ENCODE measurements at places on chromosomes 4 and X.

DNA sequence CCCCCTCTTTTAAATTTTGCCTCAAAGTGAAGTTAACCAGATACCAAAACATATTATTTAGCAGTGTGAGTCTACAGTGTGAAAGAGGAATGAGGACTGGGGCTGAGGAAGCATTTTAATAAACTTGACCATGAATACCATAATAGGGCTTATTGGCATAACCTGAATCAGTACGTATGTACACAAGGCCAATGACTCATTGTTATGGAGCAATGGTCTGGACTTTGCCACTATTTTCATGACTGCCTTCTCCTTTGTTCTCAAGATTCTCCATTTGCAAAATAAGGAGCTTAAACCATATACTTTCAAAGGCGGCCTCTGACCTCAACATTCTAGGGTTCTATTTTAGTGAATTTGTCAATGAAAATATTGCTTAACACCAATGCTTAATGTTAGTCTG, 102.8 kb upstream of the OR13H1 start:
- no peak for DNase-seq

GRCh38 chrX:1835056-1835455, 220.2 kb downstream of the ASMT start:
- no peak for DNase-seq

DNA sequence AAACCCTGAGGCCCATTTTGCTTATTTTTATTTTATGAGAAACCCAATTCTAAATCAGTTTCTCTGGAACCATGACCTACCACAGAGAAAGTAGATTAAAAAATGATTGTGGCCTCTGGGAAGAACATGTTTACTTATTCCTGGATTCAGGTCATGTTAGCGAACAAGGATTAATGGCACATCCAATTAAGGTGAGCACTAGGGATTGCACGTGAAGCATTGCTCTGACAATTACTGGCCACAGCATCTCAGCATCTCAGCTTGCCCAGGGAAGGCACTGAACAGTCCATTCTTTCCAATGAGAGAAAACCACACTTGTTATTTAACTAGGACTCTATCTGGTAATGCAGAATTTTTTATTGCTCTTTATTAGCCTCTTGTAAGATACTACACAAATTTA, 119.8 kb downstream of the ZNF330 start:
- no peak for DNase-seq

- no peak for DNase-seq
These were observed 689.2 kb upstream of the SLIT2 start for GRCh38 chr4:19562456-19562855.

GRCh38 chr4:36917413-36917812, 327.1 kb upstream of the NWD2 start:
- no peak for DNase-seq

DNA sequence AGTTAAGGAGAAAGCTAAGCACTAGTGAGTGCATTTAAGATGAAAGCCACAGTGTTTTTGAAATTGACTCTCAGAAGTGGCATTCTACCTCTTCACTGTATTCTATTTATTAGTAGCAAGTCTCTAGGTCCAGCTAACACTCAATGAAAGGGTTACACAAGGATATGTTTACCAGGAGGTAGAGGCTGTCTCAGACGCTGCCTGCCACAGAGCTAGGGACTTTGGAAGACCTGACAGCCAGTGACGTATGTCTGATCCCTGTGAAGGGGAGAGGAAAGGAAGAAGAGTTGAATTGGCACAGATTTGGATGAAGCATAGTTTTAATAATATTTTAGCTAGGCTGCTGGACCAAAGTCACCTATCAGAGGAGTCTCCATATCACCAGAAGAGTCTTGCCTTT, 36.5 kb upstream of the KLHL2 start:
- DNase-seq = no peak

- no peak for DNase-seq
These were observed 280.6 kb upstream of the CLNK start for GRCh38 chr4:10965196-10965595.

DNA sequence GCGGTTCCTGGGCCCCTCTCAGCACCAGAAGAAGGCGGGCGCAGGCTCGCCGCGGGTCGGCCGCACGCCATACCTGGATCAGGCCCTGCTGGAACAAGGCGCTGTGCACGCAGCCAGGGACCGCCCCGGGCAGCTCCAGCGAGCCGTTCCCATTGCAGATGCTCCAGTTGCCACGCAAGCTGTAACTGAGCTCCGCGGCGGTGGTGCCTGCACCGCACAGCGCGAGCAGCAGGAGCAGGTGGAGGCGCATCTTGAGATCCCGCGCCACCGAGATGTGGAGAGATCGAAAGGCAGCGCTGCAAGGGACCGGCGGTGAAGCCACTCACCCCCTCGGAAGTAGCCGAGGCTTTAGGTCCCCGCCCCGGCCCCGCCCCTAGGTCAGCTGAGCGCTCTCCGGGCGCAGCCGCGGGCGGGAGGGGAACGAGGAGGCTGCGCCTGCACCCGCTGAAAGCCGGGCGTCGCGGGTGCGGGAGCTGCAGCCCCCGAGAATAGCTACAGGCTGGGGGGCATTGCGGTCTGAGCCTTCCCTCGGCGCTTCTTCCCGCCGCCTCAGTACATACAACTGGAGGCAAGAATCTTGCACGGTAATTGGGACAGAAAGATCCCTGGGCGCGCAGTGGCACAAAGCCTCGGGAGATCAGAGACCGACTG, at the start of gene MANBA:
Gene MANBA, minus strand, starts transcription at position 324 of the 651 bp plus-strand sequence. Its CDS starts 74 bp downstream, at position 250.
- DNase-seq = peak; percentile 81

GRCh38 chr4:13881892-13882291, 254.4 kb upstream of the BOD1L1 start:
- DNase-seq = no peak

- DNase-seq = no peak
These were observed 64.0 kb upstream of the GPRIN3 start for GRCh38 chr4:89371614-89372013.

- DNase-seq = no peak
These were observed 2.0 kb downstream of the ADGRL3 start for GRCh38 chr4:61201961-61202637.

DNA sequence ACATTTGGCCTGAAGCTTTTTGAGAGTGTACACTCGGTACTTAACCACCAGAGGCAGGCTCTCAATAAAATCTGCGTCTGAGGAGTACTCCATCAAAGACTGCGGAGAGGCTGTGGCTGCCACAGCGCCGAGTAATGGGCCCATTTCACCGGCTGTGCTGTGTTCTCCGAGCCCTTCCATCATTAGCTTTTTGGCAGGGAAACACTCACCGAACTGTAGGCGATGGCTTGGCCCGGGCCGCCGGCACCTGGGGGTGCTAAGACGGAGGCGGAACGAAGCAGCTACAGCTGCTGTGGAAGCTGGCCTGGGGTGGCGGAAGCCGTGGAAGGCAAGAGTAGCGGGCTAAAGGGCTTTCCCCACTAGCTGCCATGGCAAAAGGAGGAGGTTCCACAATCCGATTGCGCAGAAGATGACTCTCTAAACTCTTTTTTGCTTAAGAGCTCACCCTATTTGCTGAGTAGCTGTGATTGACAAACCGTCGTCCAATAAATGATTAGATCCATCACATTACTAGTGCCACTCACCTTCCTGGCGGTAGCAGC, 48.5 kb upstream of the PABPC1L2A start:
- DNase-seq = no peak

DNA sequence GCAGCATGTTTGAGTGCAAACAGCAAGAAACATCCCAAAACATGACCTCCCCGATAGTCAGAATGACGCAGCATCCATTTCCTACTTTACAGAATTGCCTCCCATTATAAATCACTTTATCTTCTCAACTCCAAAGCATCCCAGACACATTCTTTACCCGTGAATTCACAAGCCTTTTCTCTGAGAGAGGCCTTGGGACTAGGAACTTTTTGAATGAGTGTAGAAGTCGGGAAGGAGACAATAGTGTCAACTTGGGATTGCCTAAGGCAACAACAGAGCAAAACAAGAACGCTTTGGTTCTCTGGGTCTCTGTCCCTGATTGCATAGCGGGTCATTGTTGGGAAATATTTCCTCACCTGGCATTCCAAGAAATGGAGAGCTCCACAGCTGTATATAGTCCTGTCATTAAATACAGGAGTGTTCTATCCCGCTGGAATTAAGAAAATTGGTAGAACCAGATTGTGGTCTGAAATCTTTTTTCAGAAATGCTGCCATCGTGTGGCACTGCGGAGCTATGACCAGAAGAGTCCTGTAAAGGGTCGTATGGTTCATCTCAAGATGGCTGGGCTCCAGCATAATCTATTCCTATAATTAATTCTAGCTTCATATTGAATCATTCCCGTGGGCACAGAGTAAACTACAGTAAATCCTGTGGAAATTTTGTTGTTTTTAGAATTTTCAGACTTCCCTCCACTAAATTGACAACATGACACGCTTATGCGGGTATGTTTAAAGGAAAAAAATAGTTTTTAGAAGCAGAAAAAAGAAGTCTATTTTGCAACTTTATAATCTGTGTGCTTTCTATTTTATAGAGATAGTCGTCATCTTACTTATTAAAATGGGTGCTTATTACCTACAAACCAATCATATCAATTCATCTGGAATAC, 2.0 kb upstream of the SPP1 start:
- peak; percentile 28 for DNase-seq

DNA sequence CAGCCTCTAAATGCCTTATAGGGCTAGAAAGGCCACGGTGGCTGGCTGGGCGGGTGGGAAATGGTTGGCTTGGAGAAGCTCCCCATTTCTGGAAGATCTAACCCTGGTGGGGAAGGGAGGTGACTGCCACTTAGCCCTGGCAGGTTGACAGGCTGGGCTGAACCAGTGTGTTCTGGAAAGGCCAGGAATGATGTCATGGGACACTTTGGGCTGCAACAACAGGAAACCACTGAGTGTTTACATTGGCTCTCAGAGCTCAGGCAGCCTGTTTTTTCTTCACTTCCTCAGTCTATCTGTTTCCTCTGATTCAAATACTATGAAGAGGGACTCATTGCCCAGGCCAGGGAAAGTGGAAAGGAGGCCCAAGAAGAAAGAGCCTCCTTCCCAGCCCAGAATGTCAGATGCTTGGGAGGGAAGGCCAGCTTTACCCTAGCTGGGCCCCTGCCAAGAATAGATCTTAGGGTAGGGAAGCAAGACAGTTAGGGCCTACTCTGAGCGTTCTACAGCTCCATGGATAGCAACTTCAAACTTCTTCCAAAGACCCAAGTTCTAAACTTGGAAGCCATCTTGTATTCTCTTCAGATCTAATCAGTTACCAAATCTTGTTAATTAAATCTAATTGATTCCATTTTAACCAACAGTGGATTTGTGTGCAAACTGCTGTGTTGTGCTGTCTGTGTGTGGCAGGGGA, 65.8 kb upstream of the MSN start:
- DNase-seq = peak; percentile 66

- peak; percentile 71 for DNase-seq
These were observed 8.8 kb upstream of the MGST2 start for GRCh38 chr4:139656614-139657486.

- DNase-seq = no peak
These were observed 63.5 kb upstream of the WDR17 start for GRCh38 chr4:176002007-176002613.
